ENCODE measurements at places on chromosomes 3 and 15.

DNA sequence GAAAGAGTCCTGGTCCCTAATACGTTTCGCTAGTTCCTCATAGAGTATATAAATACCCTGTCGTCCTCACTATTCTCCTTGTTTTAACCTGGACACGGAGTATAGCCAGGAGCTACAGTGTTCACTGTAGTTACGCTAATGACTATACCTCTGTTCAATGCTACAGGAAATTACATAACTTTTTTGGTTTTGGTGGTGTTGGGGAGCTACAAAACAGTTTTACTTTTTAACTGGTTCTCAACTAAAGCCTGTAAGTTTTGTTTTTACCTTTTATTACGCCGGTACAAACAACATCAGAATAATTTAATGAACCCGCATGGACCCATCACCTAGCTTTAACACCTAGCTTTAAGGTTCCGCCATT is 1.5 kb downstream of the LMLN start:
- no peak for DNase-seq

- DNase-seq, result no peak
These were observed 330.9 kb downstream of the SHQ1 start for GRCh38 chr3:72517336-72517735.

DNA sequence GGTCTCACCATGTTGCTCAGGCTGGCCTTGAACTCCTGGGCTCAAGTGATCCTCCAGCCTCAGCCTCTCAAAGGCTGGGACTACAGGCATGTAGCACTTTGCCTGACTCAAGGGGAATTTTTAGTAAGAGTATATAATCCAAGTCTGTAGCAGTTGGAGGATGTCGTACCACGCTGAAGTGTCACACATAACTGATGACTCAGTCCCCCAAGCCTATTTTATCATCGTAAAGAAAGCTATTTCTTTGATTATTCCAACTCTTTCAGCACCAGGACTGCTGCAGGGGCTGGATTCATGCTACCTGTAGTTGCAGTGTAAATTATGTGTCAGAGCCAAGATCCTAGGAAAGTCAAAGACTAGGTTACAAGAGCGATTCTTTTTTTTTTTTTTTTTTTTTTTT is 1.4 kb upstream of the PRKCI start:
- DNase-seq, result no peak

- no peak for DNase-seq
These were observed 85.0 kb upstream of the CBLB start for GRCh38 chr3:105953831-105954230.

GRCh38 chr15:101020945-101021344 is 101.8 kb downstream of the LRRK1 start:
- DNase-seq, result no peak

GRCh38 chr3:98800401-98800800 is 37.3 kb downstream of the ST3GAL6 start:
- DNase-seq, result no peak

All from DMS79 (cell line).